NCI-H82 (cell line): ENCODE measurements at places on chromosomes 16 and 17.
A peak's percentile ranks its signal among the peaks of the same experiment; 100 is the strongest.

GRCh38 chr17:13518261-13519000 is 83.3 kb downstream of the HS3ST3A1 start:
- no peak for DNase-seq

DNA sequence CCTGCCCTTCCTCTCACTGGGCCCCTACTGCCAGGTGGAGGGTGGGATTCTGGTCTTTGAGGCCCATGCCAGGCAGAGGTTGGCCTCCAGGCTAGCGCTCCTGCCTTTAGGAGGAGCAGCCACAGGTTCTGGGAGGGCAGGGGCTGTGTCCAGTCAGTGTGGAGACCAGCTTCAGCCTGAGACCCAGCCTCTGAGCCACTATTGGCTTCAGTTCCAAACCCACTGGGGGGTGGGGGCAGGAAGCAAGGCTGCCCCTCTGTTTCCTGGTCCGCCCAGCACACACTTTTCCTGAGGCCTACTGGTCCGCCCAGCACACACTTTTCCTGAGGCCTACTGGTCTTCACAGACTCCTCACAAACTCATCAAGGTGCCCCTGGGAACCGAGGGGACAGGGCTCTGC is 16.4 kb downstream of the SLC5A10 start:
- DNase-seq: no peak

- DNase-seq: no peak
Measured at GRCh38 chr16:12576878-12577277, 226.8 kb downstream of the CPPED1 start.

GRCh38 chr16:27551036-27551435 is 1.1 kb downstream of the KATNIP start:
- DNase-seq: no peak

GRCh38 chr17:2837147-2837561 is 40.9 kb downstream of the RAP1GAP2 start:
- DNase-seq: no peak

GRCh38 chr17:266701-267667 is 85.5 kb upstream of the DOC2B start:
- DNase-seq: no peak

GRCh38 chr17:55576237-55576995 is 65.2 kb upstream of the SMIM36 start:
- no peak for DNase-seq

DNA sequence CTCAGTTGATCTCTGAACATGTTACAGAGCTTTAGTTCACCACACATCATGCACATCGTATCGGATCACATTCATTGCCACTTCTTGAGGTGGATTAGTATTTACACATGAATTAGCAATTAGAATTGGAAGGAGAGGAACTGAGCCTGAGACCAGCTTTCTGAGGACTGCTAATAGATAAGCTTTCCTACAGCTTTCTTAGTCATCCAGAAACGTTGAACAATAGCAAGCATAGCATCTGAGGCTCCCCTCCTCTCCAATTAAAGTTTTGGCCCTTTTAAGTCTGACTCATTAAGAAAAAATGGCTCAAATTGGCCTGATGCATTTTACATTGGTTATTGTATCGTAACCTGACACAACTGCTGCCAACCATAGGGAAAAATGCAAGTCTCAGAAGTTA is 1130.4 kb downstream of the CDH8 start:
- DNase-seq: peak; percentile 86

GRCh38 chr16:24051125-24051524 is 205.0 kb upstream of the CACNG3 start:
- DNase-seq: no peak

DNA sequence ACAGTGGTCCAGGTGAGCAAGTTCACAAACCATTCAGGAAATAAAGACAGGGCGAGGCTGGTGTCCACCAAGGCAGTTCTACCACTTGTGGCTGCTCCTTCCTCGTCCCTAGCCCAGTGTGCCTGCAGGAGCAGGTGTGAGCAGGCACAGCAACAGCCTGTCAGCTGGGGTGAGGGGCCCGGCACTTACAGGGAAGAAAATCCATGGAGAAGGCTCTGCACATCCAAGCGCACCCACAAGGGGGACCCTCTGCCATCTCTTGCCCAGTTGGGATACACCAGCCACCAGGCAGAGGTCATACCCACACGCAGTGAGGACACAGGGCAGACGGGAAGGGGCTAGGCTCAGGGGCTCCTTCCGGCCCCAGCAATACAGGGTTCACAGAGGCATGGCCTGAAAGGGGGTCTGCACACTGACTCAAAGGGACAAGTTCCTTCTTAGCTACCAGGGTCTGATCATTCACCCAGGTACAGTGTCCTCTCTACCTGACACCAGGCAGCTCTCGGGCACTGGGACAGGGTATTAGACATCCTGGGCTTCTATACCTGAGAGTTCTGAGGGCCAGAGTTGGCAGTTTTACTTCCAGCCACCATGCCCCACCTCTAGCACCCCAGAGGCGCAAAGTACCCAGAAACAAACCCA is 27.0 kb downstream of the CDIP1 start:
- DNase-seq: peak; percentile 85

- DNase-seq: no peak
Measured at GRCh38 chr16:67389911-67390815, 3.1 kb downstream of the TPPP3 start.
